ENCODE measurements at places on chromosomes 5 and 9.

DNA sequence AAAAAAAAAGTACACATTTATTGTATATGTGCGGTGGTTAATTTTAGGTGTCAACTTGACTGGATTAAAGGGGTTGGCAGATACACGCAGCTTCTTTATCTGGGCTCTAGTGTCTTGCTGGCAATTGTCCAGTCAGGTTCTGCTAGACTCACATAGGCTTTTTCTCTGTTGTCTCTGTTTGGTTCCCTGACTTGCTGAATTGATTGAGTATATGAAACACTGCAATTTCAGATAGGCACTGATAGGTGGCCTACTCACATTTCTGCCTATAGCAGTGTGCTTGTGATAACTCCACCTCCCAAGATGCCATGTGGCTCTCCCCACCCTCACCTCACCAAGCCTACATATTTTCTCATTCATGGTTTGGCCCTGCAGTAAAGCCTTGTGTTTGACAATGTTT is 52.5 kb downstream of the AOPEP start:
- no peaks in the 10 kb centered on the region for H3K27me3 ChIP-seq
- H3K27ac ChIP-seq = no peak overlapping the region
- peaks cover 3% of the 10 kb centered on the region for H3K4me1 ChIP-seq
- H3K4me3 ChIP-seq = no peak overlapping the region

DNA sequence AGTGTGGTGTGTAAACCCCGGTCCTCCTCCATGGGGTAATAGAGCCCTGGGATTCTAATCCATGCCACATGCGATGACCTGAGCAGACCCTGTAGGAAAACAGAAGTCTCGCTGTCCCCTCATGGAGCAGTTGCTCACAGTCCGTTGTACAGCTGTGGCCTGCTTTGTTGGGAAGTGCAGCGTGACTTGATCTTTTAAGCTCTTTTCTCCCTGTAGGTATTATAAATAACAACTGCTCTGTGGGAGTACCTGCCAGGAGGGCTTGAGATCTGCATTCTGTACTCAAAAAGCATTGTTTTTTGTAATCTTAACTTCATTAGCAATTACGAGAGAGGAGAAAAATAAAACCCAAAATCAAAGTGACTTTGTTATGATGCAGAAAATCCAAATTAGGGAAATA is 17.3 kb downstream of the MEGF10 start:
- no peak for DNase-seq
- H3K4me3 ChIP-seq = no peak overlapping the region
- H3K27ac ChIP-seq = no peak overlapping the region
- no peaks in the 10 kb centered on the region for H3K4me1 ChIP-seq

- DNase-seq = no peak
- H3K4me1 ChIP-seq = peaks cover 3% of the 10 kb centered on the region
- H3K36me3 ChIP-seq = no peaks in the 10 kb centered on the region
- no peaks in the 10 kb centered on the region for H3K27me3 ChIP-seq
- H3K4me3 ChIP-seq = no peak overlapping the region
Observed at GRCh38 chr5:36369219-36369690, 67.6 kb upstream of the RANBP3L start.

DNA sequence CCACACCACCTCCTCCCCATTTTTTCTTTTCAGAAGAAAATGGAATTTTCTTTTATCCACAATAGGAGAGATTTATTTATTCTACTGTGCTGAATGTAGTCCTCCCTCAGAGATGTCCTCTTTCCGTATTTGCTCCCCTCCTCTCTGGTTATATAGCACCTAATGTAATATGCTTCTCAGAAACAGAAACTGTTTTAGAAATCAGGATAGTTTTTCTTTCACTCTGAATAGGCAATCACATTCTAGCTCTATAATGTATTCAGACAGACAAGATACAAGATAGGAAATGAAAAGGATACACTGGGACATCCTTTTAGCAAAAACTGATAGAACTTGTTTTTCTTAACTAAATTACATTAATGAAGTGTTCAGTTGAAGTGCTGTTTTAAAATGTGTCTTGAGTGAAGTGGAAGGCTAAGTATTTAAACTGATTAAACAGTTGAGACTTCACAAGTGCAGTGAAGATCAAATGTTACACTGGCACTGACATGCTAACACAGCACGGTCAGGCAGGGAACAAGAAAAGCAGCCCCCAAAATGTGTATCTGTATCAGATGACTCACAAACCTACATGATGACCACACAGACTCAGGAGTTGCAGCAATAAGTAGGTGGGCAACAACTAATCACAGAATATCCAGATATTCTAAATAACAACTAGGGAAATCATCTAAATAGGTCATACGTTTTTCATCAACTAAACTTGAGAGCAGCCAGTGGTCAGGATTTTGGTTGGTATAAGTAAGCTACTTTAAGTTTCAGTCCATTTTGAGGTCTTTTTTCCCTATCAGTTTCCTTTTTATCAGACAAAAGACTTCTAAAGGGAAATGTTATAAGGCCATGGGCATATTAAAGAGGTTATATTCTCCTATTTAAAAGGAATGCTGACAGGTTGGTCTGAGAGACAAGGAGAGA is 260.4 kb downstream of the MLLT3 start:
- DNase-seq = no peak
- no peak overlapping the region for H3K27ac ChIP-seq
- no peak overlapping the region for H3K4me3 ChIP-seq
- no peaks in the 10 kb centered on the region for H3K36me3 ChIP-seq

GRCh38 chr9:34572628-34573027 is 16.9 kb downstream of the CNTFR start:
- H3K4me3 ChIP-seq = no peak overlapping the region
- H3K27me3 ChIP-seq = no peaks in the 10 kb centered on the region
- no peak overlapping the region for H3K27ac ChIP-seq
- no peak for DNase-seq

GRCh38 chr5:94661086-94661485 is 42.6 kb downstream of the SLF1 start:
- no peaks in the 10 kb centered on the region for H3K4me1 ChIP-seq
- DNase-seq = no peak
- no peak overlapping the region for H3K27ac ChIP-seq
- no peaks in the 10 kb centered on the region for H3K27me3 ChIP-seq
- no peaks in the 10 kb centered on the region for H3K36me3 ChIP-seq
- no peak overlapping the region for H3K4me3 ChIP-seq

DNA sequence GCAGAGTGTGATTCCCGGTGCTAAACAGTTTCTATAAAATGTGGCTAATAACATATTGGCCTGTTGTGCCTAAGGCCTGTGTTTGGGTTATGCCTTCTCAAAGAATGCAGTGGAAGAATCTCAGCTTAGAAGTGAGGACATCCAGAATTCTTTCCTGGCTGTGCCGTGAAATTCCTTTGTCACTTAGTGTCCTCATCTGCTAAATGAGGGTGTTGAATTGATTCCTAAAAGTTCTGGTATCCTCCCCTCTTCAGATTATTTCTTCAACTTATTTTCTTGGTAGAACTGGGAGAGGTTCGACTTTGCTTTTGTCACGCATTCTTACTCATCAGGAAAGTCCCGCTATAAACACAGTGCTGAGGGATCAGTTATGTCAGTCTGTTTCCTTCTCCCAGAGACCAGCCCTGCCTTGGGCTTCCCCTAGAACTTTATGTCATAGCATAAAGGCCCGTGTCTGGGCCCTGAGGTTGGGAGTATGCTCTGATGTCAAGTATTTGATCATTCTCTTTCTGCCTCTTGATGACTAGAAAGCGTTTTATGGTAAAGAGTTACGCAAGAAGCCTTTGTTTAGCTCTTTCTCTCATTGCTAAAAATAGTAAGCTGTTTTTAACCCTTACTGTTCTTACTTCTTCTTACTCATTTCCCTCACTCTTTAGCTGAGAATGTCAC is 29.5 kb downstream of the MTAP start:
- H3K4me3 ChIP-seq = no peak overlapping the region
- H3K36me3 ChIP-seq = no peaks in the 10 kb centered on the region
- no peaks in the 10 kb centered on the region for H3K27me3 ChIP-seq

- DNase-seq = no peak
- H3K4me1 ChIP-seq = no peaks in the 10 kb centered on the region
Observed at GRCh38 chr5:81896764-81897163, 75.1 kb upstream of the ATG10 start.
